Stimulated activated CD4-positive, alpha-beta T cell treated with anti-CD3 and anti-CD28 coated beads, Interleukin-2, amount 100 ng/mL, for 24 hours (primary cell): ENCODE measurements at places on chromosomes 16 and 17.

DNA sequence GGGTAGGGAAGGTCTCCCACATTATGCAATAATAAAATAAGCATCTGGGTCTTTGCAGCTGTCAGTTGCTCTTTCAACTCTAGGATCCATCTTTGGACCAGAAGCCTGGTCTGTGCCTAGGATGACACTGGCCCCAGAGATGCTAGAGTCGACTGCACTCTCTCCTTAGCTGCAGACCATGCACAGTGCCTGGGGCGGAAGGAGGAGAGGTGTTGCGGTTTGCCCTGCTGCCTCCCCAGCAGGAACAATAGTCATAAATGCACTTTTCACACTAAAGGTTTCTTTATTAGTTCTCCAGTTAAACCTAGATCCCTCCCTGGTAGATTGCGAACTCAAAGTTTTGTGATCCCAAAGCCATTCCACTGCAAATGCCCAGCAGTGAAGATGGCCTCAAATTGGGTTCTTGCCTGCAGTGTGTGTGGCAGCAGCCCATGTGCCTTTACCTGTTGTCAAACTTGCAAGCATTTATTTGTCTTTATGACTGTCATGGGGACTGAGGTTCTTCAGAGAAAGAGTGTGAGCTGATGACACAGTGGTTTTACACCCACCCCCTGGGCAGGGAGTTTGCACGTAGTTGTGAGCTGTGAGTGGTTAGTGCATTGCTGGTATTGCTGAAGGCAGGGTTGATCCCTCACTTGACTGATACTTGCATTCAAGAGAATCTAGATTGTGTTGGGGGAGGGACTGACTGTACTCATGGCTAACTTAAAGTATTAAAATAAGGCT is 10.3 kb downstream of the ATXN1L start:
- no peak for DNase-seq

- DNase-seq: no peak
Measured at GRCh38 chr17:78847052-78847451, 6.4 kb upstream of the USP36 start.

- DNase-seq: no peak
Measured at GRCh38 chr17:36509272-36509985, 22.9 kb downstream of the ZNHIT3 start.

GRCh38 chr17:8944748-8945147 is 20.8 kb downstream of the PIK3R5 start:
- no peak for DNase-seq

- DNase-seq: no peak
Measured at GRCh38 chr17:48909783-48910182, 1.6 kb downstream of the UBE2Z start.

DNA sequence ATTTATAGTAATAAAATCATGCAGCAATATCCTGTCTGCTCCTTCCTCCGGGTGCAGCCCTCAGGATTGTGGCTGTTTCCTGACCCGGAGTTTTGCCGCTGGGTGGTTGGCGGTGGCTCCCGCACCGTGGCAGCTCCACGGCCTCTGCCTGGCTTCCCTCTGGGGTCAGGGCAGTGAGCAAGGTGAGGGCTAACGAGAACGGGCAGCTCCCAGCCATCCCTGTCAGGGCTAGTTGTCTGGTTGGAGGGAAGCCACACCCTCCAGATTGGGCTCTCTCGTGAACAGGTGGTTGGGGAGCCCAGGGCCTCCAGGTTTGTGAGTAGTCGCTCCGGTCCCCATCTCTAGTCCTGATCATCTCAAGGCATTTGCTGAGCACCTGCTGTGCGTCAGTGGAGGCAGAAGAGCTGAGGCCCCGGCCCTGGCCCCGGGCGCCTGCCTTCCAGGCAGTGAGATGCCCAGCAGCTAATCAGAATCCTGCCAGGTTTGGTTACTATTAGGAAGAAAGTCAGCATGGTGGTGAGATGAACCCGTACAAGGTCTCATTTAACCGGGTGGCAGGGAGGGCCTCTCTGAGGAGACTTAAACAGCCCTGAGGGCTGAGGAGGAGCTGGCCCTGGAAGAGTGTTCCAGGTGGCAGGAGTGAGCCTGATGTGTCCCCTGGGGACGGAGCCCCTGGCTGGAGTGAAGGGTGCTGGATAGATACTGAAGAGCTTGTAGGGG is 2.3 kb upstream of the NUDT16L1 start:
- no peak for DNase-seq

GRCh38 chr16:89729863-89730593 is 8.7 kb downstream of the ZNF276 start:
- no peak for DNase-seq

- no peak for DNase-seq
Measured at GRCh38 chr16:81060576-81061306, 16.3 kb downstream of the C16orf46 start.
